T-cell (primary cell): ENCODE measurements at places on chromosomes 6 and 20.

- no peak for DNase-seq
Observed at GRCh38 chr20:20461551-20461950, 93.6 kb downstream of the INSM1 start.

GRCh38 chr6:37127961-37128862, 41.7 kb upstream of the PIM1 start:
- DNase-seq, result no peak

DNA sequence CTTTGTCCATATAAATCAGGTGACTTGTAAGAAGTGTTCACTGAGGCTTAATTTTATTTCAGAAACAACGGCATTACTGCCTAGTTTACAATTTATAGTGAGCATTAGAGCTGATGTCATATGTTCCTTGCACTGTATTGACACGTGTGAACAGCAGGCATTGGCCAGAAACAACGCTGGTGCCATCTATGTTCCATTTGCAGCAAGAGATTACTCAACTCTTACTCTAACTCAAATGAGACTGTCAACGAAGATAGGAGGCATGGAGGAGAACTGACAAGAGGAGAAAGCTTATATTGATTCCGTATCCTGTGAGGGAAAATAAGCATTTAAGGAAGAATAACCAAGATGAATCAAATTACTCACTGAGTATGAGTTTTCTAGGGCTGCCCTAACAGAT, 48.4 kb downstream of the MTFR2 start:
- no peak for DNase-seq

DNA sequence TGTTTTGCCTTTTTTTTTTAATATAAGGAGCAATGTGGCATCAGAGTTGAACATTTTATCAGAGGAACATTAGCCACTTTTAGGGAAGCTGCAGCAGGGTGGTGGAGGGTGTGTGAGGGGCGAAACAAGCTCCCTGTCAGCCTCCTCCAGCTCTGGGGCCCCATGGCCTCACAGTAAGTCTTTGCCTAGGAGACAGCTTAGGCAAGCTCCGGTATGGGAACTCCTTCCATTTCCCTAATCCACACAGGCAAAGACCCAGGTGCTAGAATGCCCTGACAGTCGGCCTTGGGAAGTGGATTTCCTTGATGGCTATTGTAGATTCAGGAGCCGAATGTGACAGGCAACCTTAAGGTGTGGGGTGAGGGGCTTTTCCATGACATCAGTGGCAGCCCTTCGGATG, 862 bp downstream of the PRND start:
- DNase-seq, result no peak

- no peak for DNase-seq
Observed at GRCh38 chr20:61882716-61883615, 182.7 kb downstream of the TAF4 start.

- no peak for DNase-seq
Observed at GRCh38 chr6:151025076-151025475, 159.6 kb downstream of the MTHFD1L start.

DNA sequence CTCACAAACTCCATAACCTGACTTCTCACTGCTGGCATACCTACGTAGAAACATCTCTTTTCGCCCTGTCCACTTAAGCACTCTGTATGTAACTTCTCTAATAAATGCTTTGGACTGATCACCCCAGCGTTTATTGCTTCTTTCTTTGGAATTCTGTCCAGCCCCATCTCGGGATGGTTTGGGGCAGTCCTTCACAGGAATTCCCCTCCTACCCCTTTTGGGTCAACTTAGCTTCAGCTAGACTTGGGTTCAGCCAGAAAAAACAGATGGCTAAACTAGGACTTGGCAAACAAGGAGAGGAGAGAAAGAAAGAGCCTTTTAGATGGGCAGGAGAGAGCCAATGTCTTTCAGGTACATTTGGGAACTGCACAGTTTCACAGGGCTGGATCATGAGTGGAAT, 3.9 kb upstream of the LTV1 start:
- DNase-seq, result no peak

- DNase-seq, result no peak
Observed at GRCh38 chr6:35343092-35343834, 905 bp downstream of the PPARD start.

GRCh38 chr6:161630674-161631073, 356.8 kb upstream of the AGPAT4 start:
- no peak for DNase-seq

DNA sequence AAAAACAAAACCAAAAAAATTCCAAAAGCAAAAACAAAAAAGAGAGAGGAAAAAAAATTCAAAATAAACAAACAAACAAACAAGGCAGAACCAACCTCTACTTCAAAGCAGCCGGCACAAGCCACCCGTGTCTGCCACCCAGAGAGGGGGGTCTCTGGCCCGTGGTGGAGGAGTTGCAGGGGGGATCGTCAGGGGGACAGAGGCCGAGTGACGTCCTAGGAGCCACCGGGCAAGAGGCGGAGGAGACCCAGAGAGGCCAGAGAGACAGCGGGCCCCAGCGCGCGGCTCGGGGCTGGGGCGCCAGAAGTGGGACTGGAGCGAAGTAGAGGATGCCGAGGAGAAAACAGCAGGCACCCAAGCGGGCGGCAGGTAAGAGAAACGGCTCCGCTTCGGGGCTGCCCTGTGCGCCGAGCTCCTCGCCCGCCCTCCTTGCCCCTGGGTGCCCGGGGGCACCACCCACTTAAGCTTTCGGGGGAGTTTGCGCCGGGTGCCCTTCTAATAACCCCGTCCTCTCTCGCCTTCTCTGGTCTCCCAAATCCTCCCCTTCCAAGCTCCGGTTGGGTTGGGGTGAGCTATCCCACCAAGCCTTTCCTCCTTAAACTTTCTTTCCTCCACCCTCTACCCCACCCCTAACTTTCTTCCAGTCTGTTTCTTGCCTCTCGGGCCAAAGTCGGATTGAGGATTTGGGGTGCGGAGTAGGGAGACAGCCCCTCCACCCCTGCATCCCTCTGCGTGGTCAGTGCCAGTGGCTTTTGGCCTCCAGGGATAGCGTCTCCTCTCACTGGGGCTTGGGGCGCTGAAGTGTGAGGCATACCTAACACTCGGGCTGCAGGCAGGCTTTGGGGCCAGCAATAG, 1.0 kb downstream of the TSHZ2 start:
- DNase-seq, result peak; percentile 28

GRCh38 chr6:137171824-137172733, 1.4 kb downstream of the IL22RA2 start:
- no peak for DNase-seq

- no peak for DNase-seq
Observed at GRCh38 chr6:163876391-163876790, 461.9 kb downstream of the QKI start.
